Muscle of arm (tissue), 14 donors: ENCODE measurements at places on chromosomes 2 and 18. TPM values are rescaled to one million over a fixed set of nuclear protein-coding genes. Genes with fewer than 3 reads are reported as not detected.

The CYS1 gene
- 14.6 TPM for polyA plus RNA-seq

The ZNF142 gene
- 9.6 TPM for polyA plus RNA-seq

The SERPINB3 gene
- polyA plus RNA-seq, result not detected

The KYNU gene
- 0.42 TPM for polyA plus RNA-seq

The ANXA4 gene
- 68.2 TPM for polyA plus RNA-seq

The HOXD3 gene
- 2.3 TPM for polyA plus RNA-seq

The PRLH gene
- polyA plus RNA-seq, result not detected

The STRADB gene
- 41.2 TPM for polyA plus RNA-seq

The TNS1 gene
- 132 TPM for polyA plus RNA-seq

The TMEM198 gene
- polyA plus RNA-seq, result 3.1 TPM

The WDFY1 gene
- 39.3 TPM for polyA plus RNA-seq

The HRH4 gene
- not detected for polyA plus RNA-seq

The IL1R1 gene
- 28.1 TPM for polyA plus RNA-seq

The COLEC11 gene
- polyA plus RNA-seq, result 0.33 TPM

The RTP5 gene
- polyA plus RNA-seq, result not detected

The REG3G gene
- polyA plus RNA-seq, result not detected

The MAP2 gene
- 8.8 TPM for polyA plus RNA-seq

The RAB11FIP5 gene
- 21.2 TPM for polyA plus RNA-seq

The RAD51AP2 gene
- 0.15 TPM for polyA plus RNA-seq

The CYP26B1 gene
- 6.7 TPM for polyA plus RNA-seq

The SLC8A1 gene
- 7.4 TPM for polyA plus RNA-seq

The SLC11A1 gene
- not detected for polyA plus RNA-seq

The TMEFF2 gene
- polyA plus RNA-seq, result 26.9 TPM

The POTEJ gene
- polyA plus RNA-seq, result not detected

The FARP2 gene
- polyA plus RNA-seq, result 38.4 TPM

The ACTG2 gene
- polyA plus RNA-seq, result 3.7 TPM

The TTN gene
- polyA plus RNA-seq, result 423 TPM

The PLGLB2 gene
- 2.7 TPM for polyA plus RNA-seq
